Ovary (tissue), 10 donors: ENCODE measurements at places on chromosomes 13 and 19.

- no peaks in the 10 kb centered on the region for H3K27me3 ChIP-seq
- no peak for DNase-seq
- no peak overlapping the region for H3K27ac ChIP-seq
Measured at GRCh38 chr13:97321101-97321500, 99.0 kb downstream of the MBNL2 start.

GRCh38 chr13:80133631-80134261 lies 207.2 kb downstream of the SPRY2 start:
- DNase-seq, result no peak
- peaks cover 2% of the 10 kb centered on the region for H3K4me1 ChIP-seq
- no peaks in the 10 kb centered on the region for H3K36me3 ChIP-seq
- H3K4me3 ChIP-seq, result no peak overlapping the region
- no peaks in the 10 kb centered on the region for H3K27me3 ChIP-seq

DNA sequence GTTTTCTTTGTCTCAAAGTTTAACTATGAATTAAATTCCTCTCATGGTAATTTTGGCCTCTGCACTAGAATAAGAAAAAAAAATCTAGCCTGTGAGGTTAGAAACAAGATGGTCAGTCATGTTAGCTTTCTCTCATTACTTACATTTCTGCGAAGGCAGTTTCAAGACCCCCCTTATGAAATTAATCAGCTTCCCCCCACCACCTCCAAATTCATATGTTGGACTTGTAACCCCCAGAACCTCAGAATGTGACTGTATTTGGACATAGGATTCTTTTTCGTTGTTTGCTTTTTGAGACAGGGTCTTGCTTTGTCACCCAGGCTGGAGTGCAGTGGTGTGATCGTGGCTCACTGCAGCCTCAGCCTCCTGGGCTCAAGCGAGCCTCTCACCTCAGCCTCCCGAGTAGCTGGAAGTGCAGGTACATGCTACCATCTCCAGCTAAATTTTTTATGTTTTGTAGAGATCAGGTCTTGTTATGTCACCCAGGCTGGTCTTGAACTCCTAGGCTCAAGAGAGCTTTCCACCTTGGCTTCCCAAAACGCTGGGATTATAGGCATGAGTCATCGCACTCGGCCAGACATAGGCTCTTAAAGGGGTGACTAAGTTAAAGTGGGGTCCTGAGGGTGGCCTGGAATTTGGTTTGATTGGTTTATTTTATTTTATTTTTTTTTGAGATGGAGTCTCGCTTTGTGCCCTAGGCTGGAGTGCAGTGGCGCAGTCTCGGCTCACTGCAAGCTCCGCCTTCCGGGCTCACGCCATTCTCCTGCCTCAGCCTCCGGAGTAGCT lies 1.4 kb downstream of the PLA2G4C start:
- no peak overlapping the region for H3K27ac ChIP-seq
- H3K36me3 ChIP-seq, result no peaks in the 10 kb centered on the region
- no peaks in the 10 kb centered on the region for H3K27me3 ChIP-seq
- DNase-seq, result no peak

GRCh38 chr19:39677961-39678889 lies 22.5 kb downstream of the LGALS16 start:
- DNase-seq, result no peak
- no peak overlapping the region for H3K27ac ChIP-seq
- no peak overlapping the region for H3K4me3 ChIP-seq
- no peaks in the 10 kb centered on the region for H3K4me1 ChIP-seq
- H3K36me3 ChIP-seq, result no peaks in the 10 kb centered on the region
- no peaks in the 10 kb centered on the region for H3K27me3 ChIP-seq

GRCh38 chr19:6663236-6664201 lies 6.4 kb downstream of the TNFSF14 start:
- DNase-seq, result no peak
- no peaks in the 10 kb centered on the region for H3K36me3 ChIP-seq
- H3K4me3 ChIP-seq, result no peak overlapping the region

DNA sequence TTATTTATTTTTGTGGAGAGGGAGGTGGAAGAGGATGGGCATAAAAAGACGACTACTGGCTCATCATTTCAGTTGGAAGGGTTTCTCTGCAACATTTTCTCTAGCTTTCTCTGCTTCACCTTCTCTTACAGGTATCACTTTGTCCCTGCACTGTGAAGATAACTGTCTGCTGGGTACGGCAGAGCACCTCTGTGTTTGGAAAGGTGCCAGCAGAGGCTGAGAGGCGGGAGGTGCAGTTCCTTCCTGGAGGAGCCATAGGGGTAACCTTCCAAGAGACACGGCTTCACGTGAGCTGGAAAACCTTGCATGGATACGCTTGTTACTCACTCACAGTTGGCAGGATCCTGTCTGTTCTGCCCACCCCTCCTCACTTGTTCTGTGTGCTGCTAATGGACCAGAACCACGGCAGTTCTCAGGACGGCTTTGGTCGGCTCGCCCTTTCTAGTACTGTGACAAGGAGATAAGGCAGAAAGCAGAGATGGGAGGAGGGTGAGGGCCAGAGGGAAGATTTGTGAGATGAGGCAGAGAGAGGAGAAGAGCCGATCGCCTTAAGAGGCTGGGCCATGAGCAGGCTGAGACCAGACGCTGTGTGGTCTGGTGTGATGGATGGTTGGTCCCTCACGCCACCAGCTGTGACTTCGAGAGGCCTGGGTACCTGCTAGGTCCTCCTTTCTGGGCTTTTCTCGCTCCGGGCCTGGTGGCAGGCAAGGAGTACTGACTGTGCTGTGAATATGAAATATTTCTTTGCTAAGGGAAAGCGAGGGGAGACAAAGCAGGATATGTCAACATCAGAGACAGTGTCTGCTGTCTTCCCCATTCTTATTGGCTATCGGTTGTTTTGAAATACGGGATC lies 66.8 kb downstream of the MRPL57 start:
- no peaks in the 10 kb centered on the region for H3K4me1 ChIP-seq
- no peak overlapping the region for H3K4me3 ChIP-seq
- H3K36me3 ChIP-seq, result no peaks in the 10 kb centered on the region
- no peak overlapping the region for H3K27ac ChIP-seq

- no peaks in the 10 kb centered on the region for H3K36me3 ChIP-seq
- H3K4me3 ChIP-seq, result no peak overlapping the region
- no peak for DNase-seq
- H3K27me3 ChIP-seq, result no peaks in the 10 kb centered on the region
Measured at GRCh38 chr13:74443631-74444030, 309.4 kb upstream of the KLF12 start.

- H3K27ac ChIP-seq, result no peak overlapping the region
- no peak for DNase-seq
- no peaks in the 10 kb centered on the region for H3K27me3 ChIP-seq
- no peaks in the 10 kb centered on the region for H3K4me1 ChIP-seq
- H3K4me3 ChIP-seq, result no peak overlapping the region
Measured at GRCh38 chr19:36072081-36072480, 17.4 kb downstream of the WDR62 start.

DNA sequence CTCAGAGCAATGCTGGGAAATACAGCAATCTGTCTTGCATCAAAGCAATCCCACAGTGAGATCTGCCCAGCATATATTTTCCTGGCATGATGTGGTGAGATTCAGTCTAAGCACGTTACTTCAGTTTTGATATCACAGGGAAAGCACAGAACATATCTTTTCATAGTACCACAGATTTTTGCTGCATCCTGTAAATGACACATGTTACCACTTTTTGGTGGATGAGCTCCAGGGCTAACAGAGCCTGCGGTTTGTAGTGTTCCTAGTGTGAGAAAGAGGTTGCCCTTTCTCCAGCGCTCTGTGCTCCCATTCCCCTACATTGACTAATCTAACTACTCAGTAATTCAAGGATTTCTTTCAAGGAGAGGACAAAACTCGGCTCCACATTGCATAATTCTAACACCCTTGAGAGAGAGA lies 409.0 kb downstream of the GPC6 start:
- DNase-seq, result no peak
- no peaks in the 10 kb centered on the region for H3K4me1 ChIP-seq
- H3K36me3 ChIP-seq, result no peaks in the 10 kb centered on the region

DNA sequence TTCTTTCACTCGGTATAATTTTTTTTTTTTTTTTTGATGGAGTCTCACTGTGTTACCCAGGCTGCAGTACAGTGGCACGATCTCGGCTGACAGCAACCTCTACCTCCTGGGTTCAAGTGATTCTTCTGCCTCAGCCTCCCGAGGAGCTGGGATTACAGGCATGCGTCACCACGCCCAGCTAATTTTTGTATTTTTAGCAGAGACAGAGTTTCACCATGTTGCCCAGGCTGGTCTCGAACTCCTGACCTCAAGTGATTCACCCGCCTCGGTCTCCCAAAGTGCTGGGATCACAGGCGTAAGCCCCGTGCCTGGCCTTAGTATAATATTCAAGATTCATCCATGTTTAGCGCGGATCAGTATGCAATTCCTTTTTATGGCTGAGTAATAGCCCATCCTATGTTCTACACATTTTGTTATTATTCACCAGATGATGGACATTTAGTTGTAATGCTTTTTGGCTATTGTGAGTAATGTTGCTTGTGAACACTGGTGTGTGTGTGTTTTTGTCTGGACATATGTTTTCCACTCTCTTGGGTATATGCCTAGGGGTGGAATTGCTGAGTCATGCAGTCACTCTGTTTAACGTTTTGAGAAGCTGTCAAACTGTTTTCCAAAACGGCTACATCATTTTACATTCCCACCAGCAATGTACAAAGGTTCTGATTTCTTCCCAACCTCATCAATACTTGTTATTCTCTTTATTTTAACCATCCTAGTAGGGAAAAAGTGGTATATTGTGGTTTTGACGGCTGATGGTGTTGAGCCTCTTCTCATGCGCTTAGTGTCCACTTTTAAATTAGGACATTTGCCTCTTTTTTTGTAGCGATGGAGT lies 22.9 kb downstream of the PLEKHF1 start:
- no peak overlapping the region for H3K4me3 ChIP-seq
- DNase-seq, result no peak

DNA sequence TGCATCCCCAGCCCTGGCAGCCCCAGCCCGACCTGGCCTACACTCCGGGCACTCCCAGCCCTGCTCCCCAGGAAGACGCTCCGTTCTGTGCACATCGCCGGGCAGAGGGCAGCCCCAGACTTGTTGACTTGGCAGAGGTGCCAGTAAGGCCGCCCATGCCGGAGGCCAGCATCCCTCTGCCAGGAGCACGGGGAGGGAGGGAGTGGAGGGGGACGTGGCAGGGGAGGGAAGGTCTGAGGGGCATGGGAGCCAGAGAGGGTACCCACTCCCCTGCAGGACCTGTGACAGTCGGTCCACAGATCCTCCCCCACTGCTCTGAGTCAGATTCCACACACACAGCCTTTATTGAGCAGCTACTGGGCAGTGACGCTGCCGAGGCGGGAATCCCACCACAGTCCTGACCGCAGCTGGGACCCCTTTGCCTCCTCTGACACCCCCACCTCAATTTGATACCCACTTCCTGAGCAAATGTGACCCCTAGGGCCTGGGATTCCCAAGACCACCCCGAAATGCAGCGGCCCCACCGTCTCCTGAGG lies 1.9 kb upstream of the NKPD1 start:
- H3K27ac ChIP-seq, result no peak overlapping the region
- DNase-seq, result no peak
- no peaks in the 10 kb centered on the region for H3K36me3 ChIP-seq
- H3K4me3 ChIP-seq, result no peak overlapping the region
- no peaks in the 10 kb centered on the region for H3K27me3 ChIP-seq
- H3K4me1 ChIP-seq, result no peaks in the 10 kb centered on the region

DNA sequence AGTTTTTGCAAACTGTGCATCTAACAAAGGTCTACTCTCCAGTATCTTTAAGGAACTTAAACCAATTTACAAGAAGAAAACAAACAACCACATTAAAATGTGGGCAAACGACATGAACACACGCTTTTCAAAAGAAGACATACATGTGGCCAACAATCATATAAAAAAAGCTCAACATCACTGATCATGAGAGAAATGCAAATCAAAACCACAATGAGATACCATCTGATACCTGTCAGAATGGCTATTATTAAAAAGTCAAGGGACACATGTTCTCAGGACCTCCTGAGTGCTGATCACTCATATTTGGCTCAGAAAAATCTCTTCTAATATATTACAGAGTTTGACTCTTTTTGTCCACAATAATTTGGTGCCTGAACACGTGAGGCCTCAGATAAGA lies 14.2 kb upstream of the LILRB1 start:
- no peak overlapping the region for H3K4me3 ChIP-seq
- H3K36me3 ChIP-seq, result no peaks in the 10 kb centered on the region
- no peak for DNase-seq
- no peaks in the 10 kb centered on the region for H3K27me3 ChIP-seq

- no peaks in the 10 kb centered on the region for H3K27me3 ChIP-seq
- no peak overlapping the region for H3K27ac ChIP-seq
- no peaks in the 10 kb centered on the region for H3K36me3 ChIP-seq
Measured at GRCh38 chr13:23473221-23473620, 39.7 kb upstream of the SACS start.

- H3K4me3 ChIP-seq, result no peak overlapping the region
- H3K36me3 ChIP-seq, result no peaks in the 10 kb centered on the region
- H3K27me3 ChIP-seq, result no peaks in the 10 kb centered on the region
- no peak overlapping the region for H3K27ac ChIP-seq
- no peak for DNase-seq
- H3K4me1 ChIP-seq, result no peaks in the 10 kb centered on the region
Measured at GRCh38 chr13:109369353-109370052, 416.9 kb downstream of the IRS2 start.

GRCh38 chr13:29958476-29958875 lies 108.1 kb upstream of the UBL3 start:
- H3K36me3 ChIP-seq, result no peaks in the 10 kb centered on the region
- no peaks in the 10 kb centered on the region for H3K27me3 ChIP-seq
- no peak overlapping the region for H3K4me3 ChIP-seq
- no peak overlapping the region for H3K27ac ChIP-seq
- no peak for DNase-seq
- H3K4me1 ChIP-seq, result no peaks in the 10 kb centered on the region

DNA sequence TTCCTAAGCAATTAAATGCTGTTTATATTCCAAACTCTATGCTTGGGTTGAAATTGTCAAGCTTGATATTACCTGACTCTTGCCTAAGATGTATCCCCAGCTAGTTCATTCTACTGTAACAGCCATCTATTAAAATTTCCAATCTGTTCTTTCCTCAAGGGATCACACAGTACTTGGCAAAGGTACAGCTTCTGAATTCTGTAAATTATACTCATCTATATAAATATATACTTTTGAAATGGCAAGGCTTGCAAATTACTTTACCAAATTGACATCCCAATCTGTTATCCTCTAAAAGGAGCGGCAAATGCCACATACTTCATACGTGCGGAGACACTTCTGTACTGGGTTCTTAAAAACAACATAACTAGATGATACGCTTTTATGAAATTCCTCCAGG lies 330.2 kb downstream of the DNAJC15 start:
- H3K4me3 ChIP-seq, result no peak overlapping the region
- H3K36me3 ChIP-seq, result no peaks in the 10 kb centered on the region
- H3K27ac ChIP-seq, result no peak overlapping the region
- H3K4me1 ChIP-seq, result peaks cover 10% of the 10 kb centered on the region

- H3K27me3 ChIP-seq, result no peaks in the 10 kb centered on the region
- H3K4me1 ChIP-seq, result no peaks in the 10 kb centered on the region
- no peak overlapping the region for H3K27ac ChIP-seq
Measured at GRCh38 chr13:113410472-113411201, 42.7 kb downstream of the ADPRHL1 start.

GRCh38 chr19:49165865-49166301 lies 8.3 kb downstream of the TRPM4 start:
- H3K36me3 ChIP-seq, result no peaks in the 10 kb centered on the region
- no peaks in the 10 kb centered on the region for H3K4me1 ChIP-seq
- no peak overlapping the region for H3K4me3 ChIP-seq
- H3K27me3 ChIP-seq, result no peaks in the 10 kb centered on the region
- H3K27ac ChIP-seq, result no peak overlapping the region
